ENCODE measurements at places on chromosomes 6 and 20.

DNA sequence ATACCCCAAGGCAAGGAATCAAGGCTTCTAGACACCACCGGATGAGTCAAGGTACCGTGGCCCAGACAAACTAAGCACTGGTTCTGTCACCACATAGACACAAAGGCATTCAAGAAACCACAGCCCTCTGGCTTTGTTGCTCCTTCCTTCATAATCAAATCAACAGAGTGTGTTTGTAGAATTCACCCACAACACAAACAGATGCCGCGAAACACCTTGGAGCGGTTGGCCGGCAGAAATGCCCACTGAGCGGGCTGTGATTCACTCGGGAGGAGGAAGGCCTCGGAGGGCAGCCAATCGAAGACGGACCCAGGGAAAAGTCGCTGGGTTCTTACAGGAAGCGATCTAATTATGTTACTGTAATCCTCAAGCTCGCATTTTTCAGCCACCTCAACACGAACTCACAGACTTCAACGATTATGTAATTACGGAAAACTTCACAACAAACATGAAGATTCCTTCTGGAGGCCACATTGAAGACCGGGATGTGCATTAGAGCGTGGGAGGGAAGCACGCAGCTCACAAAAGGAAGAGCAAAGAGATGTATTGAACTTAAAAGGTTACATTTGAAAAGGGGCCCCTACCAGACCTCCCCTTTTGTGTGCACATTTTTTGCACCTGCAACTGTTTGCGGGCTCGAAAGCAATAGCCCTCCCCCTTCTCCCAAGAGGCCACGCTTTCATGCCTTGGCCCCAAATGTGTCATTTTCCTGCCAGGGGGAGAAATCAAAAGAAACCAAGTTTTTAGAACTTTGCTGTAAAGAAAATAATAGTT, 184.7 kb upstream of the PREP start:
- DNase-seq: no peak
- H3K4me3 ChIP-seq: peak overlapping the region; percentile 62
- H3K27ac ChIP-seq: peak overlapping the region; percentile 67
- peaks cover 3% of the 10 kb centered on the region for H3K36me3 ChIP-seq

- no peaks in the 10 kb centered on the region for H3K27me3 ChIP-seq
- no peak overlapping the region for H3K4me3 ChIP-seq
- no peaks in the 10 kb centered on the region for H3K4me1 ChIP-seq
- H3K27ac ChIP-seq: no peak overlapping the region
- no peak for DNase-seq
Observed at GRCh38 chr20:32619586-32619985, 34.5 kb upstream of the NOL4L start.

DNA sequence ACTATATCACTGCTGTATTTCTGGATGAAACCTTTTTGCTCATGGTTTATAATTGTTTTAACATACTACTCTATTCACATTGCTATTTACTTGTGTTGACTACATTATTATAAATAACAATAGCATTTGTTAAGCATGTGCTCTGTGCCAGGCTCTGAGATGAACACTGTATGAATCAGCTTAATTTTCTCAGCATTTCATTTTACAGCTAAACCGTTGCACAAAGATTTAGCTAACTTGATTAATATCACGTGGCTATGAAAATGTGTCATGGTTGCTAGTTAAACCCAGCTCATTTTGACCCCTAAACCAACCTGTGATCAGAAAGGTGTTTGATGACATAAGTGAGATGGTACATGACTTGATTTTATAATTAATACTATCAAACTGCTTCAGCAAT, 77.5 kb downstream of the NCOA7 start:
- peaks cover 6% of the 10 kb centered on the region for H3K4me1 ChIP-seq
- no peak for DNase-seq
- H3K4me3 ChIP-seq: no peak overlapping the region
- no peaks in the 10 kb centered on the region for H3K36me3 ChIP-seq
- H3K27me3 ChIP-seq: no peaks in the 10 kb centered on the region
- no peak overlapping the region for H3K27ac ChIP-seq

DNA sequence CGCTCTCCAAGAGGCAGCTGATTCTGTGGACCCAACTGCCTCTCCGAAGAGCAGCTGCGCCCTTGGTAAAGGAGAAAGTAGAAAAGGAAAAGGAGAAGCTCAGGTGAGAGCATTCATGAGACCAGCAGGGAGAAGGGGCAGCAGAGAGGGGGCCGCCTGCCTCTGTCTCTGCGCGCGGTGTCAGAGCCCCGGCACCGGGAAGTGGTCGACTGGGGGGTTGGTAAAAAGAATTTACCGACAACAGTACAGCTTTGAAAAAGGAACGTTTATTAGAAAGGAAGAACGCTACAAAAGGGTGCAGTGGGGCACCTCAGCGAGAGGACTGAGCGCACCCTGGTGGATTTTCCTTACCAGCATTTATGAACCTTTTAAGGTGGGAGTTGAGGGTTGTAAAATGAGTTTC, 61.9 kb downstream of the GPR6 start:
- H3K4me3 ChIP-seq: peak overlapping the region; percentile 85
- H3K4me1 ChIP-seq: peaks cover 12% of the 10 kb centered on the region
- peak overlapping the region; percentile 86 for H3K27ac ChIP-seq
- no peaks in the 10 kb centered on the region for H3K36me3 ChIP-seq

DNA sequence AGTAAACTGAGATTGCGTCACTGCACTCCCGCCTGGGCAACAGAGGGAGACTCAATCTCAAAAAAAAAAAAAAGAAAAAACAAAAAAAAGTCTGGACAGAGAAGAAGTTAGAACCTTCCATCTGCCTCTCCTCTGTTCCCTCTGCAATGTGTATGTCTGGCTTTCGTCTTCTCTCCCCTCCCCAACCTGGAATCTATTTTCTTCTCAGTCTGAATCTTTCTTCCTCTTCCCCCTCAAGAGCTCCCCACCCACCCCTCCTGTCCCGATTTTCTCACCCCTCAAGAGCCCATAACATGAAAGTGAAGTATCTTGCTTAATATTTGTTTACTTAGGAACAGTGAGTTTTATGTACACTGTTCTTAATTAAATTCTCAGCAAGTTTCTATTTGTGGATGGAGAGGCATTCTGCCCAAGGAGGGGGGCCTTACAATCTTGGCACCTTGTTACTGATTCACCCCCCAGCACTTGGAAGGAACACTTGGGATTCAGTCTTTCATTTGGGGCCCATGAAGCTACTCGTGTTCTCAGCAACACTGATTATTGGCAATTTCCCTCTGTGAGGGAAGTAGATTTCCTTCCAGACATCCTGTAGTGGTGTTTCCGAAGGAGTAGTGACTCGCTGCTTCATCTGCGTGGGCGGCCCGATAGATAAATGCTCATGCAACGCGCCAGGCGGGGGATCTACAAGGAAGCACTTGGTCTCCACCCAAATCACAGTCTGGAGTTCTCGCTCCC, 69.3 kb upstream of the SRSF6 start:
- no peak overlapping the region for H3K27ac ChIP-seq
- no peak overlapping the region for H3K4me3 ChIP-seq
- no peaks in the 10 kb centered on the region for H3K36me3 ChIP-seq
- no peaks in the 10 kb centered on the region for H3K4me1 ChIP-seq
- H3K27me3 ChIP-seq: no peaks in the 10 kb centered on the region
